Activated CD4-positive, alpha-beta T cell treated with anti-CD3 and anti-CD28 coated beads for 36 hours (primary cell): ENCODE measurements at places on chromosomes 12 and 14. TPM values are rescaled to one million over a fixed set of nuclear protein-coding genes. Genes with fewer than 3 reads are reported as not detected.

DNA sequence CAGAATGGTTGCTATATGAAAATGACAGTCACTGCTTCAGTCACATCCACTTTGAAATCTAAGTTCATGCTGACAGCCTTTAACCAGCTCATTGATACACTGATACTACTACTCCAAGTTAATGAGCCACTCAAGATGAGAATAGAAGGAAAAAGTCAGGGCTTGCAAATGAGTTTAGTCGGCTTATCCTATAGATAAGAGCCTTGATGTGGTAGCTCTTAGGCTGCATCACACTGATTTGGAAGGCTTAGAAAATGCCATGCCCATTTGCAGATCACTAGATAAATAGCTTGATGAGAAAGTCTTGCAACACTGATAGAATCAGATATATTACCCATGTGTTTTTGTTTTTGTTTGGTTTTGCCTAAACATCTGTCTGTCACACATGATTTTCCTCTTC is 251.4 kb upstream of the ATXN7L3B start:
- DNase-seq = no peak

SERPINA3 gene
- total RNA-seq = not detected

GRCh38 chr14:99004112-99004511 is 267.9 kb downstream of the BCL11B start:
- DNase-seq = no peak

DNA sequence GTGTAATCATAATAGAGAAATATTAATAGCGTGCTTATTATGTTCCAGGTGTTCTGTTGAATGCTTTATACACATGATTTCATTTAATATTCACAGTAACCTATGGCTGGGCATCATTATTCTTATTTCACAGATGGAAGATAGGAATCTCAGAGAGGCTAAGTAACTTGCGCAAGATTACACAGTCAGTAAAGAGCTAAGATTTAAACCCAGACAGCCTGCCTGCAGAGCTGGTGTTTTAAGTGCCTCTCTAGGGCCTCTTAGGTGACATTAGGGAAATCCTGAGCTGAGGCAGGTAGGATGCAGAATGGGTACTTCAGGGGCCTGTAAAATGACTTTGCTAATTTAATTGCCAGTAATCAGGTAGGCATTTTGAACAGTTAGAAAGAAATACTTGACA is 18.5 kb upstream of the BHLHE41 start:
- no peak for DNase-seq

GRCh38 chr14:101535232-101535631 is 26.1 kb upstream of the DIO3 start:
- DNase-seq = no peak

- no peak for DNase-seq
Observed at GRCh38 chr14:33631441-33631840, 319.4 kb downstream of the EGLN3 start.

ESR2 gene
- 0.32 TPM for total RNA-seq

DNA sequence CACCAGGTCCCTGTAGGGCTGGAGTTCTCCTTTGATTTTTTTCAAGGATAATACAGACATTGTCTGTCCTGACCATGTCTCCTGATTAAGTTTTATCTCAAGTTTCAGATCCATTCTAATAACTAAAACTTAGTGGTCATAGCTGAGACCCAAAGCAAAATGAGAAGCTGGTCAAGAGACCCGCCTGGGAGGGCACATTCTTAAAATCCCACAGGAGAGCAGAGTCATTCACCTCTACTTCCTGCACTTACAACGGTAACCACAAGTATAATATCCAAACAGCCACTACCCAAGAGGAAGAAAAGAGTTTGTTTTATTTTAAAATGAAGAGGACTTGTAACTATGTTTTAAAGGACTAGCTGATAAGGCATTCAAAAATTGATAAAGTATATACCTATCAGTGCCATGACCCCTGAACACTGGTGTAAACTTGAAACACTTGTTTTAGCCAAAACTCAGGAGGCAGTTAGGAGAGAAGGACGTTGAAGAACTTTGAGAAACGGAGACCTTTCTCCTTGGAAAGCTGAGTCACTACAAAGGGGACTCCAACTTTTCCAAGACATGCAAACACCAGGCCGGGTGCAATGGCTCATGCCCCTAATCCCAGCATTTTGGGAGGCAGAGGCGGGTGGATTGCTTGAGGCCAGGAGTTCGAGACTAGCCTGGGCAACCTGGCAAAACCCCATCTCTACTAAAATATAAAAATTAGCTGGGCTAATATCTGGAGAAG is 478.2 kb downstream of the GLT1D1 start:
- DNase-seq = no peak

AQP2 gene
- total RNA-seq = not detected

GRCh38 chr14:65361920-65362319 is 50.6 kb upstream of the FUT8 start:
- no peak for DNase-seq

GRCh38 chr12:65055859-65056258 is 65.2 kb downstream of the WIF1 start:
- no peak for DNase-seq

AKAP5 gene
- total RNA-seq = 0.39 TPM

DNA sequence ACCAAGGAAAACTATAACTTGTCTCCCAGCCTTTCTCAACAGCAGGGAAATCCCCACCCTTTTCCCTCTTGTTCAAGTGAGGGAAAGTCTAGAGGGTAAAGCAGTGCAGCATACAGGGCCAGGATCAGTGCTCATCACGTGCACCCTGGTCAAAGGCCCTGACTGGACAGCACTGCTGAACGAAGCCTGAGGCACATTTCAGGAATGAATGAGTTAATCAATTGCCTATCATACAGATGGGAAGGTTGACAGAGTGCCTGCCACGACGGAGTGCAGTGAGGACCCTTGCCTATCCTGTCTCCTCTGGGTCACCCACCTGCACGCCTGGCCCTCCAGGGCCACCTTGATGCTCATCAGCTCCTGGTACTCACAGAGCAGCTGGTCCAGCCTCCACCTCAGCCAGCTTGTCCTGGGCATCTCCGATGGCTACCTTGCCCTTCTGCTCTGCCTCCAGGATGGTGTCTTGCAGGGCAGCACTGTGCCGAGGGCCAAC is 11.7 kb upstream of the KRT73 start:
- DNase-seq = no peak

- DNase-seq = no peak
Observed at GRCh38 chr14:56814519-56814959, 4.3 kb upstream of the OTX2 start.

DNA sequence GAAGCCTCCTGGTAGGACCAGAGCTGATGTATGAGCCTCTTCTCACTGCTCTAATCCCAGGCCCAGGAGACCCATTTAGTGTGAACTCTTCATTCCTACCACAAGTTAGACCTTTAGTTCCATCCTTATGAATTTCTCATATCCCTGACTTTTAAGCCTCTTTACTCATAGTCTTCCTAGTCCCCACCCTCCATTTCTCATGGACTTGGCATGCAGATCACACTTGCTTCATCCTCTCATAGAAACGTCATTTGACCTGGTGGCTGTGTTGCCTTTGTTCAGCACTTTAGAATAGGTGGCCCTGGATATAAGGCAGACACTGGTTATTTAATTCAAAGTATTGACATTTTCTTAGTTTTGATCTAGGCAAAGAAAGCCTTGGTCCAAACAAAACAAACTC is 99.5 kb downstream of the SLC16A7 start:
- DNase-seq = no peak

ANKRD52 gene
- total RNA-seq = 31.0 TPM

GRCh38 chr12:65868133-65868705 is 43.9 kb downstream of the HMGA2 start:
- DNase-seq = no peak

- DNase-seq = no peak
Observed at GRCh38 chr12:9334041-9334692, 126.0 kb upstream of the PZP start.

RDH11 gene
- total RNA-seq = 75.6 TPM

- no peak for DNase-seq
Observed at GRCh38 chr12:62319058-62319457, 58.9 kb downstream of the USP15 start.

DNA sequence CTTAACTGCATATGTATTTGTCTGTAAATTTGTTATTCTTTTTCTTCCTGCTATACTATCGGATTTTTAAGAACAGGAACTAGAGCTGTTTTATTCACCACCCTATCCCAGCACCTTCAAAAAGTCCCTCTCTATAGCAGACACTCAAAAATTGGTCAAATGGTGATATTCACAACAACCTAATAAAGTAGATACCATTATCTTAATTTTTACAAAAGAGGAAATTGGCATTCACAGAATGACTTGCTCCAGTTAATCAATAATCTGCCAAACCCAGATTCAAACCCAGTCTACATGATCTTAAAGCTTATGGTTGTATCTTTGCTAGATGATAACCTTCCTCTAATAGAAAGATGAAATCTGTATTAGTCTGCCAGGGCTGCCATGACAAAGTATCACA is 426.6 kb downstream of the EGLN3 start:
- no peak for DNase-seq

RIMBP2 gene
- total RNA-seq = not detected

- no peak for DNase-seq
Observed at GRCh38 chr14:58805605-58806409, 168.0 kb downstream of the DACT1 start.
